ENCODE measurements at places on chromosomes 5 and 9. TPM values are rescaled to one million over a fixed set of nuclear protein-coding genes. Genes with fewer than 3 reads are reported as not detected.

Gene KIF4B
- not detected for total RNA-seq

Gene OMD
- total RNA-seq = 1.7 TPM

Gene TAF9
- 38.8 TPM for total RNA-seq

Gene WASHC1
- 7.3 TPM for total RNA-seq

Gene ORM2
- total RNA-seq = not detected

Gene ADAMTSL1
- total RNA-seq = 0.57 TPM

Gene ACTBL2
- not detected for total RNA-seq

Gene SLC4A9
- total RNA-seq = not detected

Gene EHMT1
- total RNA-seq = 35.5 TPM

Gene FGFR4
- total RNA-seq = 3.2 TPM

Gene AJM1
- 4.9 TPM for total RNA-seq

Gene CDH6
- total RNA-seq = 0.93 TPM

Gene WDR55
- 12.2 TPM for total RNA-seq

Gene ESM1
- total RNA-seq = not detected

Gene RORB
- total RNA-seq = 0.02 TPM

Gene C9orf40
- total RNA-seq = 1.9 TPM

Gene IFNA21
- not detected for total RNA-seq

Gene SLC36A2
- 13.1 TPM for total RNA-seq

Gene TSPAN17
- 22.5 TPM for total RNA-seq

Gene AHRR
- total RNA-seq = 0.84 TPM

Gene SHC3
- 0.12 TPM for total RNA-seq

Gene ARL10
- total RNA-seq = 3.1 TPM

Gene CNTNAP3
- total RNA-seq = 0.20 TPM

Gene IGFBPL1
- not detected for total RNA-seq
